ENCODE measurements at places on chromosomes 4 and X. TPM values are rescaled to one million over a fixed set of nuclear protein-coding genes. Genes with fewer than 3 reads are reported as not detected.

- no peak for DNase-seq
Measured at GRCh38 chr4:79917246-79917645, 155.8 kb downstream of the ANTXR2 start.

- no peak for DNase-seq
Measured at GRCh38 chr4:152101556-152102435, 341.0 kb upstream of the GATB start.

DNA sequence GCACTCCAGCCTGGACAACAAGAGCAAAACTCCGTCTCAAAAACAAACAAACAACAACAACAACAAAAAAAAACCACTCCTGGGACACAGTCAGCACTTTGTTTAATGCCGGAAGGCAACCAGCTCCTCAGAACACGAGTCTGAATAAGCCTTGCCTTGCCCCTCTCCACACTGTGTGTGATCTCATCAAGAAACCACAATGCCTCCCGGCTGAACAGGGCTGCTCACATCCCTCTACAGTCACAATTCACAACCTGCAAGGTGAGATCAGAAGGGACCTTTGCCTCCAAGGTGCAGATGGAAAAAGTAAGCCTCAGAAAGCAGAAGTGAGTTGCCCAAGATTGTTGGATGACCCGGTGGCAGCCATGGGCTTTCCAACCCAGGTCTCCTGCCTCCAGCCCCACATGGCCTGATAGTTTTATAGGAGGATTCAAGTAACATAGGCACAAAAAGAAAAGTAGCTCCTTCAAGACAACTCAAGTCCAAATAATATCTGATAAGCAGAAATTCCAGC, 80.8 kb downstream of the JAKMIP1 start:
- no peak for DNase-seq

DNA sequence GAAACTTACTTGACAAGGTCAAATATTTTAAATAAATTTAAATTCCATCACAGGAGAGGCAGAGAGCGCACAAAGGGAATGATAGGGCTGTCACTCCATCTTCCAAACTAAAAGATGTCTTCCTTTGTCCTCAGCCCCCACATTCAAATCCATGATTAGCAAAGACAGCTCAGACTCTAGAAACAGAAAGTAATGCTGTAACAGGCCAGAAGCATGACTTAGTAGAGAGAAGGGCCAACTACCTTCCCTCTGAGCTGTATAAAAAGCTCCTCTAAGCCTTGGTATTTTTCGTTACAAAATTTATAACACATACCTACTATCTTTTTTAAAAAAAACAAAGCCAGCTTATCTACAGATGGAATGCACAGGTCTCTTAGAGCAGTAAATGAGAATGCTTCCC, 207.4 kb downstream of the MAPK10 start:
- no peak for DNase-seq

The IQCM gene
- not detected for total RNA-seq

GRCh38 chr4:72067051-72067450, 35.3 kb downstream of the NPFFR2 start:
- no peak for DNase-seq

The USP17L19 gene
- not detected for total RNA-seq

GRCh38 chr4:24578364-24578763, 6.0 kb downstream of the DHX15 start:
- no peak for DNase-seq

GRCh38 chr4:151855747-151856146, 94.9 kb upstream of the GATB start:
- DNase-seq: no peak

DNA sequence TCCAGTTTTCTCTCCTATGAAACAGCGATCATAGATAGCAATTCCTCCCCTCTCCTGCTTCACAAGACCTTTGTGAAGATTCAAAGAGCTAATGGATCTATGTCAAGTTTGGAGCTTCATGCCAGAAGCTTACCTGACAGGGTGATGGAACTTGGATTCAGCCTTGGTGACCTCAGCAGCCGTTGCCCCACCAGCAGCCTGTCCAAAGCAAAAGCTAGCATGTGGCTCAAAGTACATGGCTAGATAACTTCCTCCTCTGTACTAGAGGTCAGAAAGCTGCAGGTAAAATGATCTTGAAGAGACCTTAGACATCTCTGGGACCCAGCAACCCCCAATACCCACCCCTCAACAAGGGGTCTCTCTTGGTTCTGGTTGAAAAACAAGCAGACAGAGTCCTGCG, 1.8 kb downstream of the RIPPLY1 start:
- no peak for DNase-seq

DNA sequence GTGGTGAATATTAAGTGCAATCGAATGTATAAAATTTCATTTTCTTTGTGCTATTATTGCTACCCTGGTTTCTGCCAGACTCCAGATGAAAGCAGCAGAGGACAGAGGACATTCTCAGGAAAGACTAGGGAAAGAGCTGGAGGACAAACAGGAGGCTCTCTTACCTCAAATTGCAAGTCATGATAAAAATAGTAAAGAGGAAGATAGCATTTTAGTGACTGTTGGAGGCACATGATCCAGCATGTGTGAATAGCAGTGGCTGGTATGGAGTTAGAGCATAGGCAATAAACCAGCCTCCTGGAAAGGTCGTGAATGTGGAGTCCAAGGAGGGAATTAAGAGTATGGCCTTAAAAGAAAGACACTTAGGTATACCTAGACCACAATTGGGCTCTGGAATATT, 1040.0 kb downstream of the STPG2 start:
- no peak for DNase-seq

DNA sequence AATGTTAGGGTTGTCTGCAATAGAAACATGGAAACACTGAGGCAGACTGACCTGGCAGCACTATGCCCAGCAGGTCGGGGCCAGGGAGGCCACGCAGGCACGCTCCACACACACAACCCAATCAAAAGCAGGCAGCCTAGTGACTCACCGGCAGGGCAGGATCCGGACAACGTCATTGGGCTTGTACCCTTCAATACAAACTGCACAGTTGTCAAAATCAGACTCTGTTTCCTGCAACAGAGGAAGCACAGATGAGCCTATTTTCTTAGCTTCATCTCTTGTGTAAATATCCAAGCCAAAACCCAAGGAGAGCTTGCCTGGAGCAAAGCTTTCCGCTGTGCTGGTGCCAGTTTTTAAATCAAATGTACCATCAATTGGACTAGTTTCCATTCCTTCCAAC, 185.8 kb downstream of the RNF150 start:
- no peak for DNase-seq

The ZNF711 gene
- total RNA-seq: 127 TPM

DNA sequence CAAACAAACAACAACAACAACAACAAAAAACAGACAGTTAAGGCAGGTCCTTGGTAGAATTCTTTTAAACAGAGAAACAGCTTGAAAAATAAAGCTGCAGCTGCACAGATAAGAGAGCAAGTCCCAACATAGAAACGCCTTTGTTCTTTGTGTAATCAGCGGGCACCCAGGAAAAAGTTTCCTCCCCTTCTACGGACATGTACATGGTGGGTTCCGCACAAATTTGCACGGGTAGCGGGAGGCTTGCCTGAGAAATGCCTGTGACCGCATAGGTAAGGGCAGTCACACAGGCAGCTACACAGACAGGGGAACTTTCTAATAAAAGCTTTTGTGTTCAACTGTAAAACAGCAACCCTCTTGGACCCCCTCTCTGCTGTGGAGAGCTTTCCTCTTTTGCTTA, 25.7 kb upstream of the CT47A1 start:
- no peak for DNase-seq

DNA sequence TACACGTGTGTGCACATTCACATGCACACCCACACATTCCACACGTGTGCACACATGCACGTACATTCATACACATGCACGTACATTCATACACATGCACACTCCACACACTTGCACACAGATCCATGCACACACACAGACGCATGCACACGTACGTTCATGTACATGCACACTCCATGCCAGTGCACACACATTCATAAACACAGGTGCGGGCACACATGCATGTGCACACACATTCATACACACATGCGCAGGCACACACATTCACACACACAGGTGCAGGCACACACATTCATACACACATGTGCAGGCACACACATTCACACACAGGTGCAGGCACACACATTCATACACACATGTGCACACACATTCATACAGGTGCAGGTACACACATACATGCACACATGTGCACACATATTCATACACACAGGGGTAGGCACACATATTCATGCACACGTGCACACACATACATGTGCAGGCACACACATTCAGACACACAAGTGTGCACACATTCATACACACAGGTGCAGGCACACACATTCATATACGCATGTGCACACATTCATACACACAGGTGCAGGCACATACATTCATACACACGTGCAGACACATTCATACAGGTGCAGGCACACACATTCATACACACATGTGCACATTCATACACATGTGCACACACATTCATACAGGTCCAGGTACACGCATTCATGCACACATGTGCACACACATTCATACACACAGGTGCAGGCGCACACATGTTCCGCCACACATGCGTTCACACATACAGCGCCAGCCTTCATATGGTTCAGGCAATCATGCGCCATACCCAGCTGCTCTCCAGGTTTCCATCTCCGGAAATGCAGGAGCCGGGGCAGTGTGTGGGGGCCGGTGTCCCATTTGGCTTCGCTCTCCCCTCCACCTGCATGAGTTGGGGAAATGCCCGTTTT, 124.8 kb downstream of the HMX1 start:
- DNase-seq: no peak

- no peak for DNase-seq
Measured at GRCh38 chr4:89753601-89754066, 83.3 kb downstream of the SNCA start.

The ZMAT1 gene
- 7.5 TPM for total RNA-seq

DNA sequence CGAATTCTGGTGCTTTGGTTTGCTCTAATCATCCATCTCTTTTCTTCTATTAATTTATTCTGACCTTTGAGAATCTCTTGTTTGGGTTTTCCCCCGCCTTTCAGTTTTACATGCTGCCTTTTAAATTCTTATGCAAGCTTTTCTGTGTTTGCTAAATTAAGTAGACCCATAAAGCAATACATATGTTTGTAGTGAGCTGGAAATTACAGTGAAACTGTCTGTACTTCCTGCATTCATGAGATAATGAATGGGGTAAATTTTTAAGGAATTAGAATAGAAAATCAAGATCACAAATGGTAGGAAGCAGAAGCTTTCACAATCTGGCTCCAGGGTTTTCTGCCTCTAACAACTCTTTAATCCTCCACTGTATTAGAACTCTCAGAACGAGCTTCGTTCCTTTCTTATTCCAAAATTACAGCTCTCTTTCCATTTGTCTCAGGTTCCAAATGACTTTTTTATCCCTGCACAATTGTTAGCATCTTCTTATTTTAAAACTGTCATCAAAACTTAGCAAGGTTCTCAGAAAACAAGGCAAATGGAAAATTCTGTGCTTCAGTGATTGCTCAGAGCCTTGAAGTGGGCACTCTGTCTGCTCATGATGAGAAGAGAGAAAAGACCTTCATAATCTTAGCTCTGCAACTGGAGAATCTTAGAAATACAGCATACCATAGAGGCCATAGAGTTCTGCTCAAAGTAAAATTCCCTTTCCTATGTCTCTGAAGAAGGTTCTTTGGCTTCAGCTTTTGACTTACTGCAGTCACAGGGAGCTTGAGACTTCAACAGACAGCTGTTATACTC, 108.2 kb downstream of the EGF start:
- no peak for DNase-seq

The FRAS1 gene
- total RNA-seq: 7.0 TPM

- no peak for DNase-seq
Measured at GRCh38 chr4:185411849-185412248, 13.9 kb downstream of the UFSP2 start.

The ADH7 gene
- total RNA-seq: not detected

The SAGE1 gene
- total RNA-seq: not detected

DNA sequence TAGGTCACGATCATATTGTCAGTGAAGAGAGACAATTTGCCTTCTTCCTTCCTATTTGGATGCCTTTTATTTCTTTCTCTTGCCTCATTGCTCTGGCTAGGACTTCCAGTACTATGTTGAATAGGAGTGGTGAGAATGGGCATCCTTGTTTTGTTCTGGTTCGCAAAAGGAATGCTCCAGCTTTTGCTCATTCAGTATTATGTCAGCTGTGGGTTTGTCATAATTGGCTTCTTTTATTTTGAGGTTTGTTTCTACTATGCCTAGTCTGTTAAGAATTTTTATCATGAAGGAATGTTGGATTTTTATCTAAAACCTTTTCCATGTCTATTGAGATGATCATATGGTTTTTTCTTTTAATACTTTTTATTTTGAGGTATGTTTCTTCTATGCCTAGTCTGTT, 152.3 kb upstream of the MAD2L1 start:
- DNase-seq: no peak

Measured in occipital lobe (tissue), 3 donors.